ENCODE measurements at places on chromosomes 11 and 22.

- H3K36me3 ChIP-seq: peaks cover 30% of the 10 kb centered on the region
- peaks cover 48% of the 10 kb centered on the region for H3K4me1 ChIP-seq
- peak overlapping the region; percentile 97 for H3K27ac ChIP-seq
- H3K4me3 ChIP-seq: peak overlapping the region; percentile 85
- no peaks in the 10 kb centered on the region for H3K27me3 ChIP-seq
Observed at GRCh38 chr22:41781507-41781906, 19.0 kb upstream of the CCDC134 start.

DNA sequence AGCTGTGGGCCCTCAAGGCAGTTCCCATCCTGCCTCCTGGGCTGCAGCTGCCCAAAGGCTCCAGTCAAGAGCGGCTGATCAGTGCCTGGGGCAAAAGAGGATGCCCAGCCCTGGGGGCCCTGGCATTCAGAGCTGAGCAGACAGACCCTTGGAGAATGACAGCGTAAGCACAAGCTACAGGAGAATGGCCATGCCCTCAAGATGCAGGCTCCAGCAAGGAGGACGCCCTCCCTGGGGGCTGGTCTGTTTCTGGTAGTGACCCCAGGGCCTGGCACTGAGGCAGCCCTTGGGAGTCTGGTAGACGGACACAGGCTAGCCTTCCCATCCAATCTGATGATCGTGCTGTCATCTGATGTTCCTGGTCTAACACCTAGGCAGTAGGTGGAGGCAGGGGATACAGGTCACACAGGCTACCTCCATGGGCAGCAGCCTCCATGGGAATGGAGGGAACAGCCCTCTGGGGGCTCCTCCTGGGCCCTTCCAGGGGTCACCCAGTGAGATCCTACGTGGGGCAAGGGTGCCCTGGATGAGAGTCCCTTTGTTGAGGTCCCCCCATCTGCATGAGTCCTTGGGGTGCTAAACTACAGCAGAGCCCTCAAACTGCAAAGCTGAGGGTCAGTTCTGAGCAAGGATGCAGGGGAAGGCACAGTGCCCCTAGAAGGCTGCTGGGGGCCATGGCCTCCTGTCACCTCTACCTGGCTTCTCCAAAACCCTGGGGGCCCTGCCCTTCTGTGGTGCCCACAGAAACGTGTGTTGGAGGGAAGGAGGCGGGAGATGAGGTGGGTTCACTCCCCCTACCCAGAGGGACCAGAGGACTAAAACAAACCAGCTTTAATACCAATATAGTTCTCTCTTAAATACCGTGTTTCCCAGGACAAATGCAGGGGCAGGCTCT lies 10.2 kb upstream of the SF1 start:
- DNase-seq: no peak
- H3K36me3 ChIP-seq: peaks cover 24% of the 10 kb centered on the region
- peaks cover 6% of the 10 kb centered on the region for H3K4me1 ChIP-seq
- H3K27me3 ChIP-seq: no peaks in the 10 kb centered on the region
- H3K4me3 ChIP-seq: no peak overlapping the region

- DNase-seq: no peak
- H3K27ac ChIP-seq: no peak overlapping the region
- H3K4me3 ChIP-seq: no peak overlapping the region
- no peaks in the 10 kb centered on the region for H3K27me3 ChIP-seq
- H3K4me1 ChIP-seq: no peaks in the 10 kb centered on the region
Observed at GRCh38 chr11:10771457-10771856, 20.4 kb downstream of the CTR9 start.

- no peak overlapping the region for H3K27ac ChIP-seq
- H3K27me3 ChIP-seq: no peaks in the 10 kb centered on the region
- peaks cover 20% of the 10 kb centered on the region for H3K4me1 ChIP-seq
- no peak overlapping the region for H3K4me3 ChIP-seq
Observed at GRCh38 chr11:1515082-1516060, 28.8 kb upstream of the MOB2 start.

DNA sequence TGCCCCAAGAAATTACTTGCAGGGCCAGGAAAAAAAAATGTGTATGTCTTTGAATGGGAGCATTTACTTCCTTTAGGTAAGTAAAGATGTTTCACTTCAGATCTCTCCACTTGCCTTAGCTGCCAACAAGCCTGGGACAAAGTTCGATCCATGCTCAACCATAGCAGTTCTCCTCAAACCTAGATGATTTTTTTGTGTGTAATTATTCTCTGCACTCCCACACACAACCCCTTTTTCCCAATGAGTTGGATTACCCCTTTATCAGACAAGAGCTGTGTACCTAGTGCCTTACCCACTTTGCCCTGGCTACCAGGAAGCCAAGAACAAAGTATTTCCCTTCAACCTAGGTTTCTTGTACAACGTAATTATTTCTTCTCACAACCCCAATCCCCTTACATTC lies 35.6 kb downstream of the TPBGL start:
- H3K27me3 ChIP-seq: no peaks in the 10 kb centered on the region
- peak overlapping the region; percentile 95 for H3K27ac ChIP-seq
- peaks cover 6% of the 10 kb centered on the region for H3K36me3 ChIP-seq
- peak; percentile 6 for DNase-seq

GRCh38 chr11:66739983-66740382 lies 11.0 kb upstream of the SPTBN2 start:
- H3K27me3 ChIP-seq: peaks cover 16% of the 10 kb centered on the region
- H3K36me3 ChIP-seq: peaks cover 5% of the 10 kb centered on the region
- DNase-seq: no peak
- no peak overlapping the region for H3K27ac ChIP-seq
- H3K4me3 ChIP-seq: no peak overlapping the region
- peaks cover 4% of the 10 kb centered on the region for H3K4me1 ChIP-seq
